Stimulated activated CD8-positive, alpha-beta memory T cell treated with anti-CD3 and anti-CD28 coated beads, Interleukin-2, amount 100 ng/mL, for 1 hour (primary cell): ENCODE measurements at places on chromosomes 5 and 9.

GRCh38 chr9:124487260-124488182, 19.7 kb downstream of the NR5A1 start:
- DNase-seq: no peak

DNA sequence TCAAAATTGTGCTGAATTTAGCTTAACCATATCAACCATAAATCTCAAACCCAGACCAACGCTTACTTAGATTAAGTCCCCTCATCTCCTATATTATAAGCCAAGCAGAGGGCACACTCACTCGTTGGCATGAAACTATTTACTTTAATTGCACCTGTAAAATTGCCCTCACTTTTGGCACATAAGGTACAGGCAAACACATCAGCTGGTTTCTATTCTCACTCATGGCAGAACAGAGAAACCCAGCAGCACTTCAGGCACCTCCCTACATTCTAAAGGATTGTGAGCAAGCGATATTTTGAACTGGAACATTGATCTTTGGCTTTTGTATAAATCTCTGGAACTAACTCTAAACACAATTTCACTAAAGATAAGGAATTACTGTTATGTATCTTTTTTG, 845.6 kb upstream of the CDH6 start:
- no peak for DNase-seq

GRCh38 chr9:7799944-7800285, 337 bp upstream of the DMAC1 start:
- DNase-seq: no peak

GRCh38 chr5:149618581-149619248, 37.4 kb downstream of the ARHGEF37 start:
- DNase-seq: no peak

- DNase-seq: no peak
Observed at GRCh38 chr5:82320966-82321365, 42.8 kb upstream of the RPS23 start.

DNA sequence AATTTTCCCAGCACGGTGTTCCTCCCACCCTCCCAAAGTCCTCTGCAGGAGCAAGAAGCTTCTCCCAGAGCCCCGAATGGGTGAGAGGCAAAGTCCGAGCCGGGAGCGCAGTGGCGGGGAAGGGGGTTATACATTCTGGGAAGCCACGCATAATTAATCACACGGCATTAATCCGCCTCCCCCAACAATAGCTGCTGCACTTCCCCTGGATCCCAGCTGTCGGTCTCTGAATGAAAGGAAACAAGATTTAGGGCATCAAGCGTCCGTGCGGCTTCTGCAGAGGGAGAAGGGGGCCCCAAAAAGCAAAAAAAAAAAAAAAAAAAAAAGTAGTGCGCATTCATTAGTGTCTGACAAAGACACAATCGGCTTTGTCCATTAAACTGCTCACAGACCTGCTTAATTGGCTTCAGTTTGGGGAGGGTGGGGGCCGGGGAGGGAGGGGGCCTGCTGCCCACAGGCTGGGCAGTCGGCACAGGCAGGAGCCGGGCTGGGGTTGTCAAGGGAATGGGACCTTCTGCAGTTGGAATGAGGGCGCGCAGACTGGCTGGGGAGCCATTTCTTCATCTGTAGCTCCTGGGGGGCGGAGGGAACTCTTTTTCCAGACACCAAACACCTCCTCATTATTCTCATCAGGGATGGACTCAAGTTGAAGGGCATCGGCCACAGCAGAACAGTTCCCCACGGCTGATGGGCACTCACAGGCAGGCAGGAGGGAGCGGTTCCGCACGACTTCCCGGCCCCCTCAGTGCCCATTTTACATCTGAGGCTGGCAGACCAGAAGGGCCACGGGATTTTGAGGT, 3.4 kb downstream of the NOTCH1 start:
- no peak for DNase-seq

GRCh38 chr9:38359689-38360385, 32.7 kb upstream of the ALDH1B1 start:
- DNase-seq: no peak
